Stimulated activated CD4-positive, alpha-beta T cell treated with anti-CD3 and anti-CD28 coated beads, Interleukin-1b, Interleukin-23, amount 100 ng/mL, for 1 hour (primary cell): ENCODE measurements at places on chromosomes 11 and 22.

GRCh38 chr11:86632499-86633269, 39.7 kb downstream of the ME3 start:
- DNase-seq = no peak

- no peak for DNase-seq
These were observed 13.7 kb downstream of the CYP2D6 start for GRCh38 chr22:42116848-42117424.

DNA sequence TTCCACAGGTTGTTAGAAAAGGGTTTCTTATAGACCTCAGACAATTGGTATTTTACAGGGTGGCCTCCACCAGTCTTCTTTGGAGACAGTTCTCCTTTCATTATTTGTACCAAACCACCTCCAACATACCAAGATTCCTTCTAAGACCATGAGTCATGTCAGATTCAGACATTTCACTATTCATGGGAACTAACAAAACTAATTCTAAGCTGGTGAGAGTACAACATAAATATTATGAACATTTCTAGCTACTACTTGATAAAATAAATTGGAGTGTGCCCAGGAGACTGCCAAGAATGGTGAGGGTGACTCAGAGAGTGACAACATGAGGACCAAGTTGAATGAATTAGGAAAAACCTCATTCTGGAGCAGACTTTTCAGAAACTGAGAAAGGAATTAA, 494.6 kb upstream of the LRRC4C start:
- no peak for DNase-seq

DNA sequence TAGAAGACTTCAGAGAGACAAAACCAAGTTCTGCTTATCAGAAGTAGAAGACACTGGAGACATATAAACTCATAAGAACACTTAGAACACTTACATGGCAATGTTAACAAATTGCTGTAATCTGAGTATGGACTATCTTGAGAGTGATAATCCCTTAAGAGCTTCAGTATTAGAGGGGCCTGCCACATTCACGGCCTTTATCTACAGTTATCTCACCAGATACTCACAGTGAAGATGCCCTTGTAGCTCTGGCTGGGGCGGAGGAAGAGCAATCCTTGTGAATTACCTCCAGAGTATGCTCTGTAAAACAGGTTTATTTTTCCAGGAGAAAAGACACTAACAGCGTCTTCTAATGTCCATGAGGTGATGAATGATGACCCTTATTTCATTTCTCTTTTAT, 762.8 kb downstream of the FAM181B start:
- DNase-seq = no peak

DNA sequence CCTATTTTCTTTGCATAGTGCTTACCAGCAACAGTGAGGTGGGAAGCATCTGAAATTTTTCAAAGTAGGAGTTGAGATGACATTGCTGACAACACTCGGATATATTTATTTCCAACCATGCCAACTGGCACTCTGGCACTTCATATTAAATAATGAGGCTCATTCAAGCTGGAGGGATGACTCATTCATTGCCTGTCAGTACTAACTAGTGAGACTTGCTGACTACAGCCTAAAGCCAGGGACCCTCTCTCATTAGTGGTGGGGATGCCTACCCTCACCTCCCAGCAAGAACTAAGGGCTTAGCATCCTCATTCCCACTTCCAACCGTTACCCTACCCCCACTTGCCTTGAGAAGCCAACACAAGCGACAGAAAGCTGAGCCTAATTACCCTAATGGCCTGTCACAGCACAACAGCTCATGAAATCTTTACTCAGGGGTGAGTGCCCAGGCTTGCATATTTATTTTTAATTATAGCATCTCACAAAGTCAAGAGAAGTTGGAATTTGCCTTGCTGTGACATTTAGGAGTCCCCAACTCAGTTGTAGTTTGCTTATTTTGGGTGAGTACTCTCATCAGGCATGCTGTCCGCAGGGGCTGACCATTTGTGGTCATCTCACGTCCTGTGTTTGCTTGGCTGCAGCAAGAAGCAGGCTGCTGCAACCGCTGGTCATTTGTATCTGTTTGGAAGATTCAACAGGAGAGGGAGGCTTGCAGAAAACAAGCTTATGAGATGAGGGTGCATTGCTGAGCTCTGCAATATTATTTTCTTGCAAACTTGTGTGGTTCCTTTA, 181.6 kb upstream of the POU2AF2 start:
- DNase-seq = no peak

GRCh38 chr11:31865606-31866300, 54.6 kb upstream of the PAX6 start:
- no peak for DNase-seq

DNA sequence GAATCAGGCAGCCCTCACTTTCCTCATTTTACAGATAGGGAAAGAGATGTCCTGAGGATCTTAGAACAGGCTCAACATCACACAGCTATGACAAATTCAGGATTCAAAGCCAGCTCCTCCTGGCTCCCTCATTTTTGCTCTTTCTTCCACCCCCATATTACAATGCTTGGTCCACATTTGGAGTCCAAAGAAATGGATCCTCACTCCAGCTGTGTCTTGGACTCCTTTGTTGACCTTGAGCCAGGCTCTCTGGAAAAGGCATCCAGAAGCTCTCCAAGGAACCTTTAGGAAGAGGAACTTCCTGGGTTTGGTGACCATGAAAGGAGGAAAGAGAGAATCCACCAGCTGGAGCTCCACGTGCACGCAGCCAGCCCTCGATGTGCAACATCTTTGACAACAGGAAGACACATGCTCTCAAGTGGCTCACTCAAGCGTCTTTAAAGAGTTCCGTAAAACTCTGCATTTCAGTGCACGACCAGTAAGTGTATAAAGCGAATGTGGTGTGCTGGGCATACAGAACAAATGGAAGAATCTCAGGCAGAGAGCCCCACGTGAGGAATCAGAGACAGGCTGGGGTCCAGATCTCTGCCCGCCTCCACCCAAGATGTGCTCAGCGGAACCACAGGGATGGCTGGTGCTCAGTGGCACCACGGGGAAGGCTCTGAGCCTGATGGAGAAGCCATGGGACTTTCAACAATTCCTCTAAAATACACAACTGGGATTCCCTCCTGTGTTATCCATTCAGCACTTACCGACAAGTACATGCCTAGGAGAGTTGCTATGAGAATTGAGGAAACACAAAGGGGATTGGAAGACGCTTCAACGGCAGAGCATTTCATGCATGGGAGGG, 48.4 kb downstream of the ISX start:
- no peak for DNase-seq

- no peak for DNase-seq
These were observed 182.6 kb downstream of the ST3GAL4 start for GRCh38 chr11:126538071-126538470.

DNA sequence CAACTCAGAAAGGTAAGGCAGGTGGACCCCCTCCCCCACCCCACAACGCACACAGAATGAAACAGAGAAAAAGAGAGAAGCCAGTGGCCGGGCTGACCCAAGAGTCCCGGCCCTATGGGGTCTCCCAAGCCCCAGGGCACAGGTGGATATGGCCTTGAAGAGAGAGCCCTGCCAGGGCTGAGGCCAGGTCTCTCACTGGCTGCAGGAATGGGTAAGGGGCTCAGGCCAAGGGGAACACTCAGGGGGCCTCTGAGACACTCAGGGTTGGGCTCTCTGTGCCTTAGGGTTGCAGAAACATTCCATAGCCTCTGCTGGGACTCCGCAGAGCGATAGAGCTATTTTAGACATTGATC, 98.0 kb downstream of the PDE2A start:
- no peak for DNase-seq

GRCh38 chr11:8544807-8545206, 49.2 kb downstream of the STK33 start:
- DNase-seq = no peak

DNA sequence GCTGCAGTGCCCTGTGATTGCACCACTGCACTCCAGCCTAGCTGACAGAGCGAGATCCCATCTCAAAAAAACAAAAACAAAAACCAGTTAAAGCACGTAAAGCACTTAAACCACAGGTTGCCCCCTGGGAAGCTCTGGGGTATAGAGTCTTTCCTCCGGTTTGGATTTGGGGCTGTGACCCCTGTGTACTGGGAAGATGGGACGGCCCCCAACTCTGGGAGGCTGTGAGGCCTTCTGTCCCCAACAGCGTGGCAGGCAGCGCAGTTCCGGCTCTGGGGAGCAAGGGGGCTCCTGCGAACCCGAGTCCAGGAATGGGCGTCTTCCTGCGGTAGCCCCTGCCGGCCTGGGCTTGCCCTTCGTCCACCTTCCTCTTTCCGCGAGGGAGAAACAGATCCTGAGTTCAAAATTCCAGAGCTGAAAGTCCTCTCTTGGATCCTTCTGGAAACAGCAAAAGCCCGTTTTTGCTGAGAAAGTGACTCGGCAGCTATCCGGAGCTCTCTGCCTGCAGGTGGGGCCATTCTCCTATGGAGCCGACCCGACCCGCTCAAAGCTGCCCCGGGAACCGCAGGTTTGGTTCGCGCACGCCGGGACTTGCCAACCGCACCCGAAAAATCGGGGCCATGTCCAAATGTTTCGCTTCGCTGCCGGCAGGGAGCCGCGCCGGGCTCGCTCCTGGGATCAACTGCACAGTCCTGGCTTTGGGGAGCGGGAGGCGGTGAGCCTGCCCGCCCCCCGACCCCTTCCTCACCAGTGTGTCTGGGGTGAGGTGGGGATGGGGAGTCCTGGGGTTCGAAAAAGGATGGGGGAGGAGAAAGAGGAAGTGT, 36.3 kb upstream of the POLA2 start:
- DNase-seq = peak; percentile 14

DNA sequence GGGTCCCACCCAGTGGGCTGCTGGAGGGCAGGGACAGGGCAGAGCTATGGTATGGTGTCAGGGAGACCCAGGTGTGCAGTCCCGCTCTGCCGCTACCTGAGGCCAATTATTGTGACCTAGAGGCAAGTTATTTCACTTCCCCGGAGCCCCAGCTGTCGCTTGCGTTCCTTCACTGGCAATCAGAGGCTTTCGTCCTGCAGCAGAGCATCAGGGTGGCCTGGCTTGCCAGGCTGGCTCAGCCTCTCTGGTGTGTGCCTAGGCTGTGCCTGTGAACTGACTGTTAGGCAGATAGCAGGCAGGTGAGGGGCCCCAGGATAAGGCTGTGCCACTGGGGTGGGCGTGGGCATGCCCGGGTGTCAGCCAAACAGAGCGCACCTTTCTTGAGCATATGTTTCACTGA, 31.4 kb downstream of the GLB1L2 start:
- no peak for DNase-seq

GRCh38 chr11:27619039-27619574, 81.1 kb downstream of the BDNF start:
- no peak for DNase-seq

GRCh38 chr22:49328630-49329405, 498.9 kb downstream of the BRD1 start:
- DNase-seq = no peak

GRCh38 chr22:38817196-38817595, 23.3 kb upstream of the DNAL4 start:
- no peak for DNase-seq

DNA sequence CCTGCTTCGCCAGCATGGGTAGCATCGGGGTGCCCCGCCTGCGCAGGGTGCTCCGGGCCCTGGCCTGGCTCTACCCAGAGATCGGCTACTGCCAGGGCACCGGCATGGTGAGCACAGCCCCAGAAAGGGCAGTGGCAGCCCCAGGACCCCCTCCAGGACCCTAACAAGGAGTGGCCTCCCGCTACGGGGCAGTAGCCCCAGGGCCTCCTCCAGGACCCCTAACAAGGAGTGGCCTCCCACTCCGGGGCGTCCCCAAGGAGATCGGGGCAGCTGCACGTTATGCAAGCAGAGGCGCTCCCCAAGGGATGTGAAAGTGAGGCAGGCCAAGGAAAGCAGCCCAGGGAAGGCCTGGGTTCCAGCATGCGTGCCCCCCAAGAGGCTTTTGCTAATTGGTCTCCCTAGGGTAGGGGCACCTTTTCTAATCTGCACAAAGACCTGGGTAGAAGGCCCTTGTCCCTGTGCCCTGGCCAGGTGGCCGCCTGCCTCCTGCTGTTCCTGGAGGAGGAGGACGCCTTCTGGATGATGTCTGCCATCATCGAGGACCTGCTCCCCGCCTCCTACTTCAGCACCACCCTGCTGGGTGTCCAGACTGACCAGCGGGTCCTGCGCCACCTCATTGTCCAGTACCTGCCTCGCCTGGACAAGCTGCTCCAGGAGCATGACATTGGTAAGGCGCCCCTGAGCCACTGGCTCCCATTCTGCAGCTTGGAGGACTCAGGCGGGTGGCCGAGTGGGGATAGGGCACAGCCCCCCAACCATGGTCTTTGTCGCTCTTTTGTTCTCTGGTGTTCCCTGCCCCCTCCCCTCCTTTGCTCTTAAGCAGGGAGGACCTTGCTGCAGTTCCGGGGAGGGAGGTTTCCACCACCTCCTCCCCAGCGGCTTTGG, 35.0 kb downstream of the SGSM3 start:
- DNase-seq = no peak

- DNase-seq = no peak
These were observed 20.1 kb upstream of the PEX26 start for GRCh38 chr22:18057568-18058209.

DNA sequence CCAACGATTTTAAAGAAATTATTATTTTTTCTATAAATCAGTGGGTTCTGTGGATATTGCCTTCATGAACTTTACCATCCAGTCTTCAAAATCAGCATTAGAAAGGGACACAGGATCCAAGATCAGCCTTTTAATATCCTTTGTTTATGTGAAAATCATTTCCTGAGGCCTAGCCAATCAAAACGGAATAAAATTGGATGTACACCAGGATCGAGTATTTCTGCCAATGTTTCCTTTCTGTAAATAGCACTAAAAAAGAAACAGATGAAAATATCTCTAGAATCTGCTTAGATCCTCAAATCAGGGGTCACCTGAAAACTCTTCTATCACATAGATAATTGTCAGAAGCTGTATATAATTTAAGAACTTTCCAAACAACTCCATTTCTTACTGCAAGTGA, 1598.5 kb downstream of the LRRC4C start:
- DNase-seq = no peak

GRCh38 chr22:29359469-29359868, 28.9 kb downstream of the AP1B1 start:
- DNase-seq = no peak

DNA sequence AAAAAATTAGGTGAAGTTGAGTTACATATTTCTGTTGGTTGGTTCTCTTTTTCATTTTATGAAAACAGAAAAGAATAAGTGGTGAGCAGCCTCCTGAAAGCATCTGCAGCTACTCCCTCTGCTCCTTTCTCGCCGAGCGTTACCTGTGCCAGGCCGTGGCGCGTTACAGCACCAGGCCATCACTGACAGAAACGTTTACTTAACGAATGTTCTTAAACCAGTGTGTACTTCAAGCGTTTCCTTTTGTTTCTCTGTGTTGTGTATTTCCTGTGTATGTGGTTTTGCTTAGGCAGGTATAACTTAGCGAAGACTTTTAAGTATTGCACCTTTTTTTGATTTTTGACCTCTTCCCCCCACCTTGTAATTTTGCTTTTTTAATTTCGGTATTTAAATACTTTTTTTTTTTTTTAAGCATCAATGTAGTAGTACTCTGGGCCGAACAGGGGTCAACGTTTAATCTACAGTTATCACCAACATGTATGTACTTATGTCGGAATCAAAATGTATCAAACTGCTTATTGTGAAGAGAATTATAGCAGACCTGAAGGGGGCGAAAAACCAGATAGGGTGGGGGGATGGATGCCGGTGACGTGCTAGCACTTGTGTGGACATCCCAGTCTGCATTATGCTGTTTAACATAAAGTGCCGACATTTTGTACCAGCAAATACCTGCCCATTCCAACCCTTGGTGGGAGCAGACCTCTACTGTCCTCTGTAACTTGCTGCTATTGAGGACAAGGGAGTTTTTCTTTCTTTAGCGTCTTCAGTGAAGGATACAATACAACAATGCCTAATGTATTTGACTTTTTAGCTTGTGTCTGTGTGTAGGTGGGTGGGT, 21.6 kb upstream of the ADSL start:
- no peak for DNase-seq

GRCh38 chr11:68682531-68682961, 1.8 kb upstream of the GAL start:
- DNase-seq = no peak

- no peak for DNase-seq
These were observed 67.9 kb downstream of the PIWIL4 start for GRCh38 chr11:94635072-94635471.
